Subcutaneous preadipocyte (primary cell): ENCODE measurements at places on chromosomes 2 and 18. TPM values are rescaled to one million over a fixed set of nuclear protein-coding genes. Genes with fewer than 3 reads are reported as not detected.

Gene PCGF1
- total RNA-seq = 16.2 and 22.4 TPM in 2 replicates

Gene TMEFF2
- total RNA-seq = 2.9 and 3.7 TPM in 2 replicates

Gene FAP
- total RNA-seq = 91.3 and 134 TPM in 2 replicates

Gene NGEF
- 5.9 and 6.2 TPM in 2 replicates for total RNA-seq

Gene DNAJC5G
- total RNA-seq = not detected in 2 replicates

Gene KCMF1
- total RNA-seq = 34.5 and 45.2 TPM in 2 replicates

Gene ADD2
- total RNA-seq = under 0.01 and 0.20 TPM in 2 replicates

Gene FSHR
- not detected in 2 replicates for total RNA-seq

Gene TMEM163
- not detected in 2 replicates for total RNA-seq

Gene THAP4
- total RNA-seq = 54.7 and 60.8 TPM in 2 replicates

Gene NT5DC4
- total RNA-seq = not detected in 2 replicates

Gene MTIF2
- total RNA-seq = 40.4 and 49.1 TPM in 2 replicates

Gene DAW1
- total RNA-seq = 2.0 and 5.5 TPM in 2 replicates

Gene ACKR3
- 1.2 and 5.5 TPM in 2 replicates for total RNA-seq

Gene TTC31
- total RNA-seq = 12.9 and 16.0 TPM in 2 replicates

Gene ANXA4
- total RNA-seq = 26.2 and 31.2 TPM in 2 replicates

Gene FEV
- not detected in 2 replicates for total RNA-seq

Gene TMEM18
- total RNA-seq = 12.1 and 12.9 TPM in 2 replicates

Gene UGT1A1
- total RNA-seq = not detected in 2 replicates

Gene SLC25A12
- total RNA-seq = 22.4 and 24.6 TPM in 2 replicates

Gene FMNL2
- total RNA-seq = 38.2 and 83.5 TPM in 2 replicates

Gene POTEE
- total RNA-seq = not detected in 2 replicates

Gene SIX3
- under 0.01 and 0.39 TPM in 2 replicates for total RNA-seq

Gene BOLL
- not detected in 2 replicates for total RNA-seq

Gene CAPG
- 86.2 and 140 TPM in 2 replicates for total RNA-seq

Gene GAREM1
- total RNA-seq = 7.2 and 8.1 TPM in 2 replicates

Gene TNFAIP6
- total RNA-seq = 22.3 and 23.5 TPM in 2 replicates

Gene NTSR2
- not detected in 2 replicates for total RNA-seq

Gene DAPL1
- not detected in 2 replicates for total RNA-seq

Gene ASIC4
- under 0.01 TPM in 1 of 2 replicates, not detected in the other for total RNA-seq

Gene MROH2A
- total RNA-seq = not detected in 2 replicates
